ENCODE measurements at places on chromosomes 5 and 9. TPM values are rescaled to one million over a fixed set of nuclear protein-coding genes. Genes with fewer than 3 reads are reported as not detected.

Gene SHISAL2B
- total RNA-seq = not detected

GRCh38 chr5:144368556-144368955 is 197.9 kb downstream of the KCTD16 start:
- no peak for DNase-seq

Gene IL4
- not detected for total RNA-seq

DNA sequence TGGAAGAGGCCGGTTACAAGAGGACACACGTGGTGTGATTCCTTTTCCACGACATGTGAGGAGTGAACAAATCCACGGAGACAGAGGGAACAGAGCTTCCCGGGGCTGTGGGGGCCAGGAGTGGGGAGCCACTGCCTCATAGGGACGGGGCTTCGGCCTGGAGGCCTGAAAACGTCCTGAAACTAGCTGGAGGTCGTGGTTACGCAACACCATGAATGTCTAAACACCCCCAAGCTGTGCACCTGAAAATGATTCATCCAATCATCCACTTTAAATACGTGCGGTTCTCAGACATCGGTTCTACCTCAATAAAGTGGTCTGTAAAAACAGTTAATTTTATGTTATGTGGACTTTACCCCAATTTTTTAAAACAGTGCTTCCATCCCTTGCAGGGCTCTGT is 65.3 kb upstream of the PPP1R26 start:
- peak; percentile 55 for DNase-seq

Gene MSMP
- 0.51 TPM for total RNA-seq

GRCh38 chr5:134465816-134466240 is 54.1 kb upstream of the CDKN2AIPNL start:
- peak; percentile 97 for DNase-seq

DNA sequence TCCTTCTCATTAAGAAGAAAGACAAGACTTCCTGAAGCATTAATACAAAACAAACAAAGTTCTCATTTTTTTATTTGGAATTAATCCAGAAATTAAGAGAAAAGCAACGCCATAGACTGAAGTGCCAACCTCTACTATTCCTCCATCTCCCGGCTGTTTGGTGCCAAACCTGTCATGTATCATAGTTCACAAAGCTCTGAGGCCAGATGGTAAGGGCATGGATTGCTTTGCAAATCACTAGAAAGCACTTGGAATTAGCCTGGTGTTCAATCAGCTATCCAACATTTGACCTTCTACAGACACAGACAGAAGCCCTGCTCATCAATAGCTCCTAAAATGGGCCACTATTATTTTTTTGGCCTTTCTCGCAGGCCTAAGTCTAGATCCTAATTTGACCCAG is 33.8 kb downstream of the HTR1A start:
- DNase-seq = no peak

- DNase-seq = peak; percentile 59
These were observed 160.1 kb upstream of the ZNF608 start for GRCh38 chr5:124906339-124907097.

Gene SPATA6L
- 3.1 TPM for total RNA-seq

DNA sequence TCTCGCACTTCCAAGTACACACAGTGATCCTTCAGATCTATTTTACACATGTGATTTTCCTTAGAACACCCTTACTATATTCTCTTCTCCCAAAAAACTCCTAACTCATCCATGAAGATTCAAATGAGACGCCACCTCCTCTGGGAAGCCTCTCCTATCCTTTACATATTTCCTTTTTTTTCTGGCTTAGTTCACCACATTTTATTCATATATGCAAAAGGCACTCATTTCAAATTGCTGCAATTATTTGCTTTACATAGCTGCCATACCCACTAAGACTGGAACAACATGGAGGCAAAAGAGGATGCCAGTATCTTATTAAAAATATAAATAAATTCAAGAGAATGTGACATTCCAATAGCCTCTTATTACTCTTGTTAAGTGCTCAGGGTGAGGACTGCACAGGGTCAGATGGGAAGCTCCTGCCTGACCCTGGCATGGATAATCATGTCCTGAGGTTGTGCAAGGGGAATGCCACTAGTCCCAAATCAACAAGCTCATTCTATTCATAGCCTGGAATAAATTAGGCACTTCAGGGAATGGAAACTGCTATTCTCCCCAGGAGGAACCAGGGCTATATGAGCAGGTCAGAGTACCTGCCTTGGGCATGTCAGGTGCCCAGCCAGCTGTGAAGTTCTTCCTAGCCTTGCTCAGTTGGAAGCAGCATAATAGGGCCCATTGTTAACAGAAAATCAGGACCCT is 262.9 kb downstream of the FBXL17 start:
- DNase-seq = no peak

GRCh38 chr5:87769157-87769556 is 356.4 kb upstream of the CCNH start:
- no peak for DNase-seq

DNA sequence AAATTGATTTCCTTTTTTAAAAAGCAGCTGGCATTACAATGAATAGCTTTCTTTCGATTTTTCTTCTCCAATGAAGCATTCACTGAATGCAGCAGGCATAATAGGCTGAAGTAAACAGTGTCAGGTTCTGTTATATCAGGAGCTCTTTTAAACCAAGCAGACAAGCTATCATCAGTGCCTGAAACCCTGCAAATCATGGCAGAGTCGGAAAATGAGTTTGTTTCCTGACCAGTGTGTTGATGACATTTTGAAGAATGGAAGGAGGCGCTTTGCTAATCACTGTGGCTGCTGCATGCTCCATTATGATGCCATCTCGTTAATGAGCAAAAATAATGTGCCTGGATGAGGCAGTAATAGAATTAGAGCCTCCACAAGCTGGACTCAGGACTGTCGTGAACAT is 284.5 kb downstream of the ZNF608 start:
- DNase-seq = no peak

GRCh38 chr9:70484232-70485130 is 70.0 kb upstream of the KLF9 start:
- peak; percentile 68 for DNase-seq

GRCh38 chr5:139523635-139524445 is 37.3 kb upstream of the UBE2D2 start:
- DNase-seq = no peak

DNA sequence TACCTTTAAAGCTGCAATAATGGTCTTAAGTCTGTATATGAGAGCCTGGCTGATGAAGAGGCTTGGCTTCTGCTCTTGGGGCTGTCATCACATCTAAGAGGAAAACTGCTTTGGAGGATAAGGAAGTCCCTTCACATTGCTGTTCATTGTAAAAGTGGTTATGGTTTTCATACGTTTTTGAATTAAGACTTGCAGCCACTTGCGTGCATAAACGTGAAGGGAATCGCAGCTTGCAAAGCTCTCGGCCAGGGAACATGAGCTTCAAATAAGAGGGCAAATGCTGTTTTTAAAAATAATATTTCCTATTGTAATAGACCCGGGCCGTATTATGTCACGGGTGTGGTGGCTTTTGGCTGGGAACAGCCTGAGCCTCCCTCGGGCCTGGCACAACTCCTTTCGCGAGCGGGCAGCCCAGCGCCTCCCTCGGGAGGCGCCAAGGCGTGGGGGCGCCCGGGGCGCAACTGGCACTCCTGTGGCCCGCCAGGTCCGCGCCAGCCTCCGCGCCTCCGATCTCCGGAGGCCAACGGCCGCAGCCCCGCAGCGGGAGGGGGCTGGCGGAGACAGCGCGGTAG is 538 bp upstream of the ARHGEF28 start:
- no peak for DNase-seq

DNA sequence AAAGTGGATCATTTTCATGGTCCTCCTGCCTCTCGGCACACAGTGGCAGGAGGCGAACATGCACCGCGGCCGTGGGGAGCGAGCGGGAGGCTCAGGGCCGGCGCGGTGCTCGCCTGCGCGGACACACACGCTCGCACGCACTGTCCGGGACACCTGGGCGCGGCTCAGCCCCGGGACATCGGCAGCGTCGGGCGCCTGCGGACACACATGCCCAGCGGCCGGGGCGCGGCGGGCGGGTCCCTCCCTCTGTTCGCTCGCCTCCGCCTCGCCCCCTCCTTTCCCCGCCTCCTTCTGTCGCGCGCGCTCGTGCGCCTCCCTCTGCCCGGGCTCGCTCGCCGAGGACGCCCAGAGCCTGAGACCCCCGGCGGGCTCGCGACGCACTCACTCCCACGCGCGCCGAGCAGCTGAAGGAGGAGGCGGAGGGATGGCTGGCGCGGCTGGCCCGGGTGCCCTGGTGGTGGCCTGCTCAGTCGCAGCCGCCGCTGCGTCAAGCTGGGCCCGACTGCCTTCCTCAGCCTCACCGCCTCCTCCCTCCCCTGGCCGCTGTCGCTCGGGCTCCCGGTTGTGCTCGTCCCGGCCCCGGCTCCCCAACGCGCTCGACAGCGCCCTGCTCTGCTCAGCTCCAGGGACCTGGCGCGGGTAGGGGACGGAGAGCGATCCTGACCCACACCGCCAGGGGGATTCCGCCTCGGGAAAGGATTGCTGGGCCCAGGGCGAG is at the start of gene FRMD3:
Gene FRMD3 (minus strand): TSS at position 230 of the 718 bp plus-strand sequence. CDS start 170 bp downstream, at position 60.
- peak; percentile 77 for DNase-seq

DNA sequence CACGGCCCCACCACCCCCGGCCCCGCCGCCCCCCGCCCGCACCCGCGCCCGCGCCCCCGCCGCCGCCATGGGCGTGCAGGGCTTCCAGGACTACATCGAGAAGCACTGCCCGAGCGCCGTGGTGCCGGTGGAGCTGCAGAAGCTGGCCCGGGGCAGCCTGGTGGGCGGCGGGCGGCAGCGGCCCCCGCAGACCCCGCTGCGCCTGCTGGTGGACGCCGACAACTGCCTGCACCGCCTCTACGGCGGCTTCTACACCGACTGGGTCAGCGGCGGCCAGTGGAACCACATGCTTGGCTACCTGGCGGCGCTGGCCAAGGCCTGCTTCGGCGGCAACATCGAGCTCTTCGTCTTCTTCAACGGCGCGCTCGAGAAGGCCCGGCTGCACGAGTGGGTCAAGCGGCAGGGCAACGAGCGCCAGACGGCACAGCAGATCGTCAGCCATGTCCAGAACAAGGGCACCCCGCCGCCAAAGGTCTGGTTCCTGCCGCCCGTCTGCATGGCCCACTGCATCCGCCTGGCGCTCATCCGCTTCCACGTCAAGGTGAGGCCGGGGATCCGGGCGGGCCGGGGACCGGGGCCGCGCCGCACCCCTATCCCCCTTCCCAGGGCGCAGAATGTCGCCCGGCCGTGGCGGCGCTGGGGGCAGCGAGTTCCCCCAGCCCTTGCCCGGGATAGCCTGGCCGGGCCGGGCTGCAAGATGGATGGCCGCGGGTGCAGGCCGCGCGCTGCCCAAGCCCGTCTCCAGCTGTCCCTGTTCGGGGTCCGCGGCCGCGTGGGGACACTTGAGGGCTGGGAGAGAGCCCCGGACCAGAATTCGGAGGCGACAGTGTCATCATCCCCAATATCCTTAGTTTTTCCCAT is 594 bp downstream of the FAM120A start:
- DNase-seq = peak; percentile 59

Gene RANBP3L
- total RNA-seq = not detected

Gene GPR107
- total RNA-seq = 19.9 TPM

- no peak for DNase-seq
These were observed 22.6 kb downstream of the MYMK start for GRCh38 chr9:133502112-133502511.

Gene FYB1
- total RNA-seq = not detected

DNA sequence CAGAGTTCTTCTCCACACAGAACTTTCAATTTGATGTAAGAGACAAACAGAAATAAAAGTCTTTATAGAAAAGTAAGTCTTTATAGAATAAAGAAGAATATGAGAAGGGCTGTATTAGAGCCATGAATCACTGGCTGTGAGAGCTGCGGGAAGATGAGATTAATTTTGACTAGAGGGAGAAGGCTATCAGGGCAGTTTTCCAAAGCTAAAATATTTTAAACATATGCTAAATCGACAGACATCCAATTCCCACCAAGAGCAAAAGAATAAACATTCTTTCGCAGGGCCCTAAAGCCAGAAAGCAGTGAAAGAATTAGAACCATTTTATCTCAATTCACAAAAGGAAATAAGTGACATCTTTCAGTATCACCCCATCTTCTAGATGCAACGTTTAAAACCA is 208.3 kb upstream of the MAP3K1 start:
- DNase-seq = no peak

Gene CDKN2A
- not detected for total RNA-seq

Gene EMB
- total RNA-seq = 21.6 TPM

DNA sequence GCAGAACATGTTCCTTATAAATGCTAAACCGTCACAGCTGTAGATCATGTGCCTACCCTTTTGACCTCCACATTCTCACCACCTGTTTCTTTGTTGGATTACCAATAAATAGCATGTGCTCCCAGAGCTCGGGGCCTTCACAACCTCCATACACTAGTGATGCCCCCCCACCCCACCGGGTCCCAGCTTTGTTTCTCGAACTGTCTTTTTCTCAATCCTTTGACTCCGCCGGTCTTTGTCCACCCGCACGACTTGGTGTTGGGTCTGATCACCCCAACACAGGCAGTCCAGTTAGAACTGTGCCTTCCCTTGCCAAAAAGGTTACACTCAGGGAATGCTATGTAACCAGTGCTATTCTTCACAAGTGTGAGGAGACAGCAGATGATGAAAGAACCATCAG is 485.9 kb upstream of the C9orf72 start:
- DNase-seq = no peak

Gene TIMD4
- not detected for total RNA-seq

DNA sequence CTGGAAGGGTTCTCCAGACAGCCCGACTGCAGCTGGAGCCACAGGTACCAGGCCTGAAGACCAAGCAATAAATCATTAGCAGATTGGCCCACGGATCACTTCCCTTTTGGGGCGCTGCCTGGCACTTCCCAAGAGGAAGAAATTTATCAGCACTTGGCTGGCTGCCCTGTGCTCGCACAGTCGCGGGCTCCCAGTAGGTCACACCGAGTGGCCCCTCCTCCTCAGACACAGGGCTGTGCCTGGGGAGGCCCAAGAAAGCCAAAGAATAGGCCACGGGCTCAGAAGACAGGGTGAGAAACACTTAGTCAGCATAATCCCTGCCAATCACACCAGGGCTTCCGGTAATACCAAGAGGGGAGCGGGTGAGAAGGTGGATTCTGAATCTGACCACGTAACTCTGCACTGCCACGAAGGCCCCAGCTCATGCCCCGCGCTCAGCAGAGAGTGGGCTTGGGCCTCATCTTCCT is 115.7 kb upstream of the MSX2 start:
- DNase-seq = peak; percentile 71

Gene TNC
- total RNA-seq = 159 TPM

Gene OGN
- total RNA-seq = not detected

DNA sequence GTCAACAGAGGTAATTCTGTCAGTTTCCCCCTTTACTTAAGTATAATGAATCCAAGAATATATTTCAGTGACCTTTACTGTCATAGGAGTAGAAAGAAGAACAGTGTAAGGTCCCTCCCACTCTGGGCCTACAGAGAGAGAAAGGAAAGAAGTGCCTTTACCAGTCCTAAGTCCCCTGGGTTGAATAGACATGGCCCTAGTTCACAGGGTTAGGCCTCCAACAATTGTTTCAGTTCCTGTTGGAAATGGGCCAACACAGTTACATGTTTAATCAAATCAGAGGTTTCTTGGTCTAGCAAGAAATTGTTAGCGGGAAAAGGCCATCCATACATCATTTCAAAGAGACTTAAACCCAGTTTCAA is 605.6 kb downstream of the MTRR start:
- no peak for DNase-seq

Gene C5orf58
- not detected for total RNA-seq

Measured in Daoy (cell line).